ENCODE measurements at places on chromosomes 12 and 14.

DNA sequence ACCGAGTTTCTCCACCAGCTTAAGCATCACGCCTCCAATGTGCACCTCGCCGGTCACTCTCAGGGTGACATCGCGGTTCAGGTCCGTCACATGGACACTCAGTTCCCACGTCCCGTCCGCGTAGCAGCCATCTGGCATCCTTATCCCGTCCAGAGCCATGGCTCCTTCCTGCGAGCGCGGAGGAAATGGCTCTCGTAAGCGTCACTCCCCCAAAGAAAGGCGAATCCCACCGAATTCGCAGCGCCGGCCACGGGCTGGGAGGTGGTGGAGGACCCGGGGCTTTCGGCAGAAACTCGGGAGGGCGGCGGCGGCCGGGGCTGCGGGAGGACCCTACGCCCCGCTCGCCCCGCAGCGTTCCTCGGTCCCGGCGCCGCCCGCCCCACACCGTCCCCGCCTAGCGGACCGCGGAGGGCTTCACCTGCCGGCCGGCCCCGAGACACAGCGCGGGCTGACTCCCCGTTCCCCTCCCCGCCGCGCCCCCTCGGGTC is 396 bp downstream of the FERMT2 start:
- peak; percentile 74 for DNase-seq

DNA sequence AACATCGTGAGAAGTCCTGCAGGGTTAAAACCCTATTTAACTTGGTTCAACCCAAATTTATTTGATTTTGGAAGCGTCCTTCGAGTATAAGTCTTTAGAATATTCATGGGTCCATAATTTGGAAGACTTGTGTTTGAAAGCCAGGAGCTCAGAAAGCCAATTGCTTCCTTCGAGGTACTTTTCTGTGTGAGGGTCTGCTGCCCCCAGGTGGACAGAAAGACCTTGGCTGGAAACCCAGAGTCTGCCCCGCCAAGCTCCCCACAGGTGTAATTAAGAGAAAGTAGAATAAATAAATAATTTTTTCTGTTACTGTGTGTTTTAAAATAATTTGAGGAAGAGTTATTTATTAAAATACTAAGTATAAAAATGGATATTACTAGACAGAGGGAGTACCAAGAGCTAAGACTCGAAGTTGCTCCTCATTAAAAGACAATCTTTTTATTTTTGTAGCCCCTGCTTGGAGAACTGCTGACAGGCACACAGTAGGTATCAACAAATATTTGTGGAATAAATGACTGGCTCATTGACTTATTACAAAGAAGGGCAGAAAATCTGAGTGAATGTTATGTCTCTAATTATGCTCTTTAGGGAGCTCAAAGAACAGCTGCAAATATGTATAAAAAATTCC is 105.8 kb downstream of the PAH start:
- peak; percentile 70 for DNase-seq

- DNase-seq: no peak
Measured at GRCh38 chr12:57497223-57498131, 9.6 kb downstream of the MARS1 start.

- DNase-seq: no peak
Measured at GRCh38 chr14:34593740-34594375, 36.1 kb downstream of the SNX6 start.

DNA sequence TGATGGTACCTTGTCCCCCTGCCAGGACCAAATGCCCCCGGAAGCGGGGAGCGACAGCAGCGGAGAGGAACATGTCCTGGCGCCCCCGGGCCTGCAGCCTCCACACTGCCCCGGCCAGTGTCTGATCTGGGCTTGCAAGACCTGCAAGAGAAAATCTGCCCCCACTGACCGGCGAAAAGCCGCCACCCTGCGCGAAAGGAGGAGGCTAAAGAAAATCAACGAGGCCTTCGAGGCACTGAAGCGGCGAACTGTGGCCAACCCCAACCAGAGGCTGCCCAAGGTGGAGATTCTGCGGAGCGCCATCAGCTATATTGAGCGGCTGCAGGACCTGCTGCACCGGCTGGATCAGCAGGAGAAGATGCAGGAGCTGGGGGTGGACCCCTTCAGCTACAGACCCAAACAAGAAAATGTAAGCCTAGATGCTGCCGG is 410 bp downstream of the MYF6 start:
- peak; percentile 46 for DNase-seq

DNA sequence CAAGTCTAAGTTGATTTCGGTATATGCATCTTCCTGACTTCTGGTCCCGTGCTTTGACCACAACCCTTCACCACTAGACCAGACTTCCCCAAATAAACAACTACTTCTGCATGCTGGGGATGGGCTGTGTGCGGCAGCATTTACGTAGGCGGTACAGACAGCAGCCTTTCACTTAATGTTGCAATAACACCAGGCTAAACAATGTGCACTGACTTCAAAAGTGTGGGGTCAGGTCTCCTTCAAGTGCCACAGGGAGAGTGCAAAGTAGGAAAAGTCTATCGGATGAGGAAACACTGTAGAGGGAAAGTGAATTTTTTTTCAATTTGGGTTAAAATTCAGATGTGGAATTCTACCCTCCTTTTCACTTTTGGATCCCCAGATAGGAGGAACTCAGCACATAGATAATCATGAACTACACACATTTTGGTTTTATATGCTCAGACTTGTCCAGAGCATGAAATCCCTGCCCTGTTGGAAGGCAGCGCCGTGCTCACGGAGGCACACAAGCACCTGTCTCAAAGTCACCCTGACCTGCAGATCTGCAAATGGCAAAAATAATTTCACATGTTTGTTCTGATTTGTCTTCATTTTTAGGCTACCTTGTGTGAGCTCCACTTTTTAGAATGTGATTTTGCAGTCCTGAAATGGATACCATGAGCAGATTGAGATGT is 3.6 kb upstream of the FOS start:
- DNase-seq: no peak

GRCh38 chr12:125131958-125132357 is 66.7 kb downstream of the AACS start:
- DNase-seq: no peak

DNA sequence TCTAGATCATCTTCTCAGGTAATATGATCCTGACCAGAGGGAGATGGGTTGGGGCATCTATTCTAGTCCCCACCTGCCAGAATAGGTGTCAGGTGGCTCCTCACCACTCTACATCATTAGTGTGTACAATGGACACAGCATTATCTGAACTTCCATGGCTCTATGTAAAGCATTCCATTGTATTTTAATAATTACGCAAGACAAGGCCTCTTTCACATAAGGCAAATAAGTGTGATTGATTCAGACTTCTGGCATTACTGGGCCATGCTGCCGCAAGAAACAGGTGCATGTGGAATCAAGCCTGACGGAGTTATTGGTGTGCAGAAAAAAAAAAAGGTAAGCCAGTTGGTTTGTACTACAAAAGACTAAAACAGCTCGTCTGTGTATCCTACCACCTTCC is 3.1 kb upstream of the DDHD1 start:
- DNase-seq: no peak

- DNase-seq: no peak
Measured at GRCh38 chr12:105245291-105245690, 9.3 kb upstream of the APPL2 start.

- DNase-seq: no peak
Measured at GRCh38 chr14:26304056-26304455, 293.8 kb downstream of the NOVA1 start.

GRCh38 chr14:101932673-101933072 is 31.7 kb upstream of the DYNC1H1 start:
- DNase-seq: no peak

- no peak for DNase-seq
Measured at GRCh38 chr14:96243785-96244184, 12.2 kb upstream of the BDKRB1 start.

DNA sequence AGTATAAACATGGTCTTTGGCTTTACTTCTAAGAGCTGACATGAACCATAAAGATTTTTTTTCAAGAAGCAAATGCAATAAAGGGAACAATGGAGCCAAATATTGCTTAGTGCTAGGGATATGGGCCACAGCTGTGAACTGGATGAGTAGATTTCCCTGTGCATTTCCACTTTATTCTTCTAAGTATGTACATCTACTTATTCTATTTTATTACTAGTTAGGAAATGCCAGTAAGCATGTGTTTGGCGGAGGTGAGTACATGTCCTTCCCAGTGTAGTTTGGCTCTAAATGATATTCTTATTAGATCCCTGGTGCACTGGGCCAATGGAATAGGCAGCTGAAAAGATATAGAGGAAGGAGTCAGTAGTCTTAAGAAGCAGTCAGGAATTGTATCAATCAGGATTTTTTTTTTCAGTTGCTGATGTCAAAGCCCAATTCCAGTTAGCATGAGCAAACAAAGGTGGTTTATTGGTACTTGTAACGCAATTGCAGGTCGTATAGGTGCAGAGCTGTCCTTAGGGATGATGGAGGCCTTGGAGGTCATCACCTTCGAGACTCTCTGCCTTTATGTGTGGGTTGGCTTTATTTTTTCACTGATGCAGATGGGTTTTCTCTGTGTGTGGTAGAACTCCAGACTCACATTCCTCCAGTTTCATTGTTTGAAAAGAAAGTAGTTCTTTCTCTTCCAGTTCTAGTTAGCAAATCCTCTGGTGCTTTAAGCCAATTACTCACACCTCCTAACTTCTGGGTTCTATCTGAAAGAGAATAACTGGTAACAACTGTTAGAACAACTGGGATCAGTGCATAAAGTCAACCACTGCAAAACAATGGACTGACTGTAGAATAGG is 139.0 kb upstream of the LRIG3 start:
- peak; percentile 73 for DNase-seq

- DNase-seq: no peak
Measured at GRCh38 chr14:66507181-66507721, 696 bp upstream of the GPHN start.

DNA sequence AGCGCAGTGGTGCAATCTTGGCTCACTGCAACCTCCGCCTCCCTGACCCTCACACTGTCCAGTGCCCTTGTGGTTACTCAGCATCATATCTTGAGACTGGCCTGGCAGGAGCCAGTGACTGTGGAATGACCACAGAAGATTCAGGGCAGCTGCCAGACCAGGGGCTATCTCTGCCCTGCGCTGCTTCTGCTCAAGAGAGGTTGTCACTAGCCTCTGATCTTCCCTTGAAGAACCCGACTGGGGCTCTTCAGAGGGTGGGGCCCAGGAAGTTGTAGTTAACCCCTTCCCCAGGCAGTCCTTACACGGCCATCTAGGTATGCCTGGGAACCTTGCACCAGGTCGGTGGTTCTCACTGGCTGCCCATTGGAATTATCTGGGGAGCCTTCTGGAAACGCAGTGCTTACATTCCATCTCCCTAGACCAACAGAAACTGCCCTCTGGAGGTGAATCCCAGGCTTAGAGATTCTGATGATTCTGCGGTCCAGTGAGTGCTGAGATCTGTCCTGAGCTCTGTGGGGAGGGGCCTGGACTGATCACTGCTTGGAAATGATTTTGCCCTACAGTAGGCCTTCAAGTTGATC is 41.4 kb downstream of the PLEKHG3 start:
- peak; percentile 38 for DNase-seq

- no peak for DNase-seq
Measured at GRCh38 chr14:32696325-32697091, 242.2 kb upstream of the NPAS3 start.

GRCh38 chr12:99852666-99853065 is 132.1 kb downstream of the ANKS1B start:
- peak; percentile 3 for DNase-seq

GRCh38 chr12:92943482-92944250 is 14.6 kb upstream of the EEA1 start:
- peak; percentile 12 for DNase-seq

DNA sequence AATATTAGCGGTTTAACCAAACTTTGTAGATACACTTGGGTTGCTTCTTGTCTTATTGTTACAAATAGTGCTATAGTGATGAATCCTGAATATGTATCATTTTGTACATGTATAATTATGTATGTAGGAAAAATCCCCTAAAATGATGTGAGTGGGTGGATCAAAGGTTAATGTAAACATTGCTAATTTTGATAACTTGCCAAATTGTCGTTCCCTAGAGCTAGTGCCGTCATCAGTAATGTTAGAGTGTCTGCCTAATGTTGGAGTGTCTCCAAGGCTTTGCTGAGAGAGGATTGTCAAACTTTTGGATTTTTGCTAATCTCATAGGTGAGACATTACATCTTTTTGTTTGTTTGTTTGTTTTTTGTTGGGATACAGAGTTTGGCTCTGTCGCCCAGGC is 44.4 kb downstream of the AEBP2 start:
- no peak for DNase-seq

- no peak for DNase-seq
Measured at GRCh38 chr12:47775100-47775911, 2.3 kb downstream of the SLC48A1 start.

GRCh38 chr12:4190366-4191063 is 83.0 kb upstream of the CCND2 start:
- DNase-seq: no peak

GRCh38 chr12:102833687-102834441 is 83.2 kb downstream of the PAH start:
- peak; percentile 80 for DNase-seq

- DNase-seq: no peak
Measured at GRCh38 chr12:117967043-117967442, 1.7 kb downstream of the KSR2 start.

DNA sequence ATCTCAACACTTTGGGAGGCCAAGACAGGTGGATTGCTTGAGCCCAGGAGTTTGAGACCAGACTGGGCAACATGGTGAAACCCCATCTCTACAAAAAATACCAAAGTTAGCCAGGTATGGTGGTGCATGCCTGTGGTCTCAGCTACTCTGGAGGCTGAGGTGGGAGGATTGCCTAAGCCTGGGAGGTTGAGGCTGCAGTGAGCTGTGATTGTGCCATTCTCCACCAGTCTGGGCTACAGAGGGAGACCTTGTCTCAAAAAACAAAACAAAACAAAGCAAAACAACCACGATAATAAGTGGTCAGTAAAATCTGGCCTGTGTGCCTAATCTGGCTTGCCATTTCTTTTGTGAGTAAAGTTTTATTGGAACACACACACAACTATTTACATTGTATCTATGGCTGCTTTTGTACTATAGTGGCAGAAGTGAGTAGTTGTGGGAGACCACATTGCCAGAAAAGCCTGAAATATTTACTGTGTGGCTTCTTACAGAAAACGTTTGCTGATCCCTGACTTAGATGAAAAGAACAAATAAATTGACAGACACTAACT is 19.4 kb upstream of the KLRG1 start:
- no peak for DNase-seq

GRCh38 chr12:96807741-96808140 is 99.3 kb upstream of the NEDD1 start:
- DNase-seq: no peak

DNA sequence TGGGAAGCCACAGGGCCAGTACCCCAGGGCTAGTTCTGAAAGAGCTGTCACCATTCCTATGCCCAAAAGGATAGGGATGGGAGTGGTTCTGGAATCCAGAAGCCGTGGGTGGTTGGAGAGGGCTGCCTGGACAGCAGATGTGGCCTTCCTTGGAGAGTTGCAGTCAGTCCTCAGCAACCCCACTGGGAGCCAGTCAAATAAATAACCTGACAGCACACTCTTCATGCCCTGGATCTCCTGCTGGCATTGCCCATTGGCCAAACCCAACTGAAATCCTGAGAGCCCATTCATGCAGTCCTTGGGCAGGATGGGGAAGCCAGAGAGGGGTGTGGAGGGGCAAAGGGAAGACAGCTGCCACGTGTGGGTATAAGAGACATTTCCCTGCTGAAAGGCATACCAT is 128.2 kb downstream of the PTPN11 start:
- DNase-seq: no peak
